ENCODE measurements at places on chromosomes 7 and 10.

GRCh38 chr10:125157505-125157904 lies 2.9 kb downstream of the CTBP2 start:
- DNase-seq = no peak

DNA sequence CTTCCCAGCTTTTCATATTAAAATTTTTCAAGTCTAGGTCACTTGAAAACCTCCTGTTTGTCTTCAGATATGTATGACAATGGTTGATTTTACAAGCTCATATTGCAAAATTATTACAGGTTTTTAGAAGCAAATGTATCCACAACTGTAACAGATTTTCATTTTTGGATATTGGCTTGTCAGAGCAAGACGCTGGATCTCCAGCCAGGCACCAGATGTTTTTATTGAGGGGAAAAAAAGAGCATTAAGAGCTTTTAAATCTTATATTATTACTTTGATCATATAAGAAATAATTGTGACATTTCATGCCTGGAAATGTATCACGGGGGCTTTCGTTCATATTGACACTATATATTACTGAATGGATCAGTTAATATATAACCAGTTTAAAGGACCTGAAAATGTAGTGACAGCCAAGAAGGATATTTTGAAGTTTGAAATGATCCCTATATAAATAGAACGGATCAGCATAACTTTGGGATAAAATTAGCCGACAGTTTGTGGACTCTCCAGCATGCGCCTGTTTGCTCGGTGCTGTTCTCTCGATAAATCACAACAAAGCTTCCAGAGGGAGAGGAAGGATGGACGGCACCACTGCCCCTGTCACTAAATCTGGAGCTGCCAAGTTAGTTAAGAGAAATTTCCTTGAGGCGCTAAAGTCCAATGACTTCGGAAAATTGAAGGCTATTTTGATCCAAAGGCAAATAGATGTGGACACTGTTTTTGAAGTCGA lies at the start of gene ASB4:
ASB4 (plus strand) TSS at position 553 of the 733 bp plus-strand sequence; CDS start at position 582, 29 bp downstream.
- no peak for DNase-seq

GRCh38 chr7:97872025-97872669 lies at the start of gene ASNS:
TSS of gene ASNS (minus strand) at chr7:97872408. CDS start at chr7:97869156, 3,252 bp downstream.
- DNase-seq = peak; percentile 97

DNA sequence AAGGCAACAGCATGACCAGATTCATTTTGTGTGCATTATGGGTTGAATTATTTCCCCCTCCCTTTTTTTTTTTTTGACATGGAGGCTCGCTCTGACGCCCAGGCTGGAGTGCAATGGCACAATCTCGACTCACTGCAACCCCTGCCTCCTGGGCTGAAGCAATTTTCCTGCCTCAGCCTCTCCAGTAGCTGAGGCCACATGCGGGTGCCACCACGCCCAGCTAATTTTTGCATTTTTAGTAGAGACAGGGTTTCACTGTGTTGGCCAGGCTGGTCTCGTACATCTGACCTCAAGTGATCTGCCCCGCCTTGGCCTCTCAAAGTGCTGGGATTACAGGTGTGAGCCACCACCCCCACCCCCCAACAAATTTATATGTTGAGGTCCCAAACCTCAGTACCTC lies 42.0 kb downstream of the ZNF783 start:
- no peak for DNase-seq

DNA sequence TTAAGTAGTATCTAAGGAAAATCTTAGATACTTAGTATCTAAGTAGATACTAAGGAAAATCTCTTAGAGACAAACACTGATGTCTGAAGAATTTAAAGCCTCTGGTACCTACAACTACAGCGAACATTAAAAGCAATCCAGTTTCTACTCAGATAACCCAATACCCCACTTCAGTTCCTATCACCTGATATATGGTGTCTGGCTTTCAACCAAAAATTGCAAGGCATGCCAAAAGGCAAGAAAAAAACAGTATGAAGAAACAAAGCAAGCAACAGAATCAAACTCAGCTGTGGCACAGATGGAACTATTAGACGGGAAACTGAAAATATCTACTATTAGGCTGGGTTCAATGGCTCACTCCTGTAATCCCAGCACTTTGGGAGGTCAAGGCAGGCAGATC lies 31.1 kb downstream of the ARHGAP12 start:
- DNase-seq = no peak

DNA sequence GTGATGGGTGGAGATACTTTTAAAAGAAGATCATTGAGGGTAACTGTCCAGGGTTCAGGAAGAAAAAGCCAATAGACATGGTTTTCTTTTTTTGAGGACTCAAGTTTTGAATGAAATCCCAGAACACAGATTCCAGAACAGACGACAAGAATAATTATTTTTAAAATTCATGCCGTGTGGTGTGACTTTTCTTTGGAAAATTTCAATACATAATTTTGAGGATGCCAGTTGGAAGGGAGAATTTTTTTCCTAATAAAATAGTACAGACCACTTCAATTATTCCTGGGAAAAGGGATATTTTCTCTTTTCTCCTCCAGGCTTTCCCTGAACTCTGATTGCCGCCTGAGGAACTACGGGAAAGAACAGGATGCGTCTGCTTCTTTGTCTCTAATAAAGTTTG lies 951.4 kb downstream of the KCNMA1 start:
- no peak for DNase-seq

DNA sequence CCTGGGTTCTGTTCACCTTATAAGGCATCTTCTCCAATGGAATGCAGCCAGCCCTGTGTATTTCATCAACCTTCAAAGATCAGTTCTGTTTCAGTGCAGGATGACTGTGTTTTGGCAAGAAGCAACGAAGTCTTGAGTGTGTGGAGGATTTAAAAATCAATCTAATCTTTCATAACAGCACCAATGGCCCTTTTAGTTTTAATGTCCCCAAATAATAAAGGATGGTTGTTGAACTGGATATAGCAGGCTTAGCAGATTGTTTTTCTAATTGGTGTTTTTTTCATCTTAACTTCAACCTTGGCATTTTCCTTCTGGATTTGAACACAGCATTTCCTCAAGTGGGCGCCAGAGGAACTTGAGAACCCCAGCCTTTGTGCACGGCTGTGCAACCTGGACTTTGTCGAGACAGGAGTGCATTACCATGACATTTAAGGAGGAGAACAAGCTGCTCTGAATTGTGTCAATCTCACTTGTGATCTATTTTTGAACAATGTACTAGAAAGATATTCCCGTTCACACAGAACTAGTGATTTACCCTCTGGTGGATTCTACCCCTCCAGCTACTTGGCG lies 313.3 kb upstream of the AKR1E2 start:
- peak; percentile 13 for DNase-seq

GRCh38 chr7:22127835-22128527 lies 182.3 kb upstream of the CDCA7L start:
- no peak for DNase-seq

DNA sequence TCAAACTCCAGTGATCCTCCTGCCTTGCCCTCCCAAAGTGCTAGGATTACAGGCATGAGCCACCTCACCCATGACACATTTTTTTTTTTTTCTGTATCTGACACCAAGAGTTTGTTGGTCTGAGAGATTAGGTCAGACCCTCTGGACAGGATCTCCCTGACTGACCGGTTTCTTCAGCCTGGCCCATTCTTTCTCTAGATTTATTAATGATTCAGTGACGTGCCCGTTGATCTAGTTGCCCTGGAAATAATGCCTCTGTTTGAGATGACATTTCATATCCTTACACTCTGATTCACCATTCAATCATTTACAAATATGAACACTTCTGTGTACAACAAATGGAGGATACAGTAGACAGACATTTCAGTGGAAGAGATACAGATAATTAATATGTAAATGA lies 1.4 kb upstream of the ZNF212 start:
- DNase-seq = no peak

Data from NAMALWA (cell line).